ENCODE measurements at places on chromosomes 6 and 20.

GRCh38 chr6:93139408-93140081, 279.8 kb downstream of the EPHA7 start:
- no peak for DNase-seq

GRCh38 chr20:58054082-58054779, 174.2 kb downstream of the ANKRD60 start:
- no peak for DNase-seq

DNA sequence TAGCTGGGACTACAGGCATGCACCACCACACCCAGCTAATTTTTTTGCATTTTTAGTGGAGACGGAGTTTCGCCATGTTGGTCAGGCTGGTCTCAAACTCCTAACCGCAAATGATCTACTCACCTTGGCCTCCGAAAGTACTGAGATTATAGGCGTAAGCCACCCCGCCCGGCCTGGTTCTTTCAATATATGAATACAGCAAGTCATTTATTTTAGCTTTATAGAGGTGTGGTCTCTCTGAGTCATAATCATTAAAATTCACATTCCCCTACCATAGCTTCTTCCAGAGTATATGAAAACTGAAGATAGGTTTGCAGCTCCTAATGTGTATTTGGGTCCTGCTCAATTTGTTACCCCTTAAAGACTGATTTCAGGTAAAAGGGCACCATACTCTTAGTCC, 88.5 kb upstream of the FAM8A1 start:
- no peak for DNase-seq

DNA sequence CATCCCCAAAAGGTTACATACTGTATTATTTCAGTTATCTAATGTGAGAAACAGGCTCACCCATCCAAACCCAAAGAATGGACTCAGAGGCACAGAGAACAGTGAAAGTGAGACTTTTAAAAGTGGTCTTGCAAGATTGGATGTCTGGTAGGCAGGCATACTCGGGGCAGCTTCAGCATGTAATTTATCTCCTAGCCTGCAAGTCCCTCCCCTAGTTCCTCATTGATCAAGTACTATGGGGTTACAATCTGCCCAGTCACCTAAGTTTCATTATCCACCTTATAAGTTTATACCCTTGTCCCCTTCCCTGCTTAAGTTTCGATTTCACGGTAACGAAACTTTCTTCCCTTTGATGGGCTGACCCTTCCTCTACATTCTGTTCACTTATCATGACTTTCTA, 20.8 kb upstream of the ZNF451 start:
- no peak for DNase-seq

GRCh38 chr6:141675957-141676356, 456.8 kb upstream of the GJE1 start:
- no peak for DNase-seq

- no peak for DNase-seq
These were observed 172.8 kb downstream of the TINAG start for GRCh38 chr6:54481091-54481490.

GRCh38 chr20:22006306-22006705, 300.8 kb downstream of the PAX1 start:
- DNase-seq, result no peak

DNA sequence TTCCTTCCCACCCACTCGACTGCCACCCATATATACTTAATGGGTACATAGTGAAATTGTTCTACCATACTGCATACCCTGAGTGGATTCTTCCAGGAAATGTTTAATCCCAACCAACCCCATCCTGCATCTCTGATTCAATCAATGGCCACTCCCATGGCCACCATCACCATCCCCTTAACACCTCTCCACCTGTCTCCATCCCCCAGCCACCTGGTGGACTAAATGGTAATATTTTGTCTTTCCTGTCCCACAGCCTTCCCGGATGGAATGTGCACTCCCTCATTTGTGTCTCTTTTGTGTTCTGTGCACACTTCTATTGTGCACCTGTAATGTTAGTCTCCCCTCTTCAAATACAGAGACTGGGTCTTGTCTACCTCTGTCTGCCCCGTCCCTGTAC, 259.9 kb downstream of the ALDH8A1 start:
- no peak for DNase-seq

All from CD4-positive, alpha-beta T cell treated with Interleukin-2 at 100 ng/mL for 4 hours (primary cell).